ENCODE measurements at places on chromosomes 2 and 18.
A peak's percentile ranks its signal among the peaks of the same experiment; 100 is the strongest.

- no peak for DNase-seq
- peaks cover 47% of the 10 kb centered on the region for H3K27me3 ChIP-seq
- H3K4me3 ChIP-seq, result peak overlapping the region; percentile 70
- no peak overlapping the region for H3K27ac ChIP-seq
- H3K4me1 ChIP-seq, result no peaks in the 10 kb centered on the region
These were observed 35.9 kb downstream of the AFF3 start for GRCh38 chr2:100106460-100106859.

- no peak for DNase-seq
- H3K36me3 ChIP-seq, result no peaks in the 10 kb centered on the region
- no peak overlapping the region for H3K4me3 ChIP-seq
- no peaks in the 10 kb centered on the region for H3K27me3 ChIP-seq
These were observed 55.1 kb downstream of the CFAP221 start for GRCh38 chr2:119599384-119599783.

GRCh38 chr2:121721926-121722325 is 14.7 kb downstream of the NIFK start:
- no peak overlapping the region for H3K4me3 ChIP-seq
- DNase-seq, result no peak
- no peaks in the 10 kb centered on the region for H3K4me1 ChIP-seq

DNA sequence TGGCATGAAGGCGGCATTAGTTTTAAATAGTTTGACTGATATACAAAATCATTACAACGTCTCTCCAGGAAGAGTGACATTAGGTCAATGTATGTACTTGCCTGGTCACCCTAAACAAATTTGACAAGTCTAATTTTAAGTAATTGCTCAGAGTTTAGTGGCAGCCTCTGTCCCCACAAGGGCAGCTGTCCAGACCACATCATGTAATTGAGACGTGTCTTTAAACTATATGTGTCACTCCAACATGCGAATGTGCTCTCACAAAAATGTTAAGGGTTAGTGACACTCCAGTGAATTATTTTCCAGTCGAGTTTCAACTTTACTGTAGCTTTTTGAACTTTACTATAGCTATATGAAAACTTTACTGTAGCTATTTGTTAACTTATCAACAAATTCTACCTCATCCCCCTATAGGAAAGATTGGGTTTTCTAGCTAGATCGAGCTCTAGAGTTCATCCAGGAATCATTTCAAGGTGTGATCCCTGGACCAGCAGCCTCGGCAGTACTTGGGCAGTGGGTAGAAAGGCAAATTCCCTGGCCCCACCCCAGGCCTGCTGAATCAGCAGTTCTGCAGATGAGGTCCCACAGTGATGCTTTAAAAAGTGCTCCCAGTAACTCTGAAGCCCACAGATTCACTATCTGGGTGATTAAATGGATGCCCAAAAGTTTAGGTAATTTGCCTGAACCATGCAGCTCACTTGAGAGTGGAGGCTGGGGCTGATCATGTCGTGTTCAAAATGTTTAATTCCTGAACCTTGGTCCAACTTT is 66.4 kb upstream of the POU3F3 start:
- DNase-seq, result no peak
- H3K27ac ChIP-seq, result no peak overlapping the region
- H3K4me1 ChIP-seq, result no peaks in the 10 kb centered on the region
- H3K27me3 ChIP-seq, result no peaks in the 10 kb centered on the region
- H3K4me3 ChIP-seq, result no peak overlapping the region

- H3K36me3 ChIP-seq, result no peaks in the 10 kb centered on the region
- peak overlapping the region; percentile 80 for H3K4me3 ChIP-seq
- H3K27me3 ChIP-seq, result peaks cover 25% of the 10 kb centered on the region
- DNase-seq, result no peak
- no peak overlapping the region for H3K27ac ChIP-seq
- H3K4me1 ChIP-seq, result peaks cover 50% of the 10 kb centered on the region
These were observed 1.2 kb upstream of the OTX1 start for GRCh38 chr2:63049211-63049969.

DNA sequence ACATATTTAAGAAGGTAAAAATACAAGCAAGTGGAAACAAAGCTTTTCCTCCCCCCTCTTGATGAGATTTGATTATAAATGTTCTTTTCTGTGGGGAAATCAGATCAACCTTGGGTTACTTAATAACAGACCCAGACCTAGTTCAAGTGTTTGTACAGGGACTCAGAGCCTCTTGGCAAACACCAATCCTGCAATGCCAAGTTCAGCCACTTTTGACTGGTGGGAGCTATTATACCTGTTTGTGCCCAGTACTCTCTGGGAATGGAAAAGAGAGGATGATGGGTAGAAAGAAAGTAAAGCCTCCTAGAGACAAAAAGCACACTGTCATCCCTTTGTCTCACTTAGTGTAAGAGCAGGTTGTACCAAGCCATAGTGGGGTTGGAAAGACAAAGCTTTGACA is 63.8 kb upstream of the EPHA4 start:
- no peaks in the 10 kb centered on the region for H3K27me3 ChIP-seq
- no peak for DNase-seq
- H3K36me3 ChIP-seq, result no peaks in the 10 kb centered on the region
- H3K4me1 ChIP-seq, result no peaks in the 10 kb centered on the region

DNA sequence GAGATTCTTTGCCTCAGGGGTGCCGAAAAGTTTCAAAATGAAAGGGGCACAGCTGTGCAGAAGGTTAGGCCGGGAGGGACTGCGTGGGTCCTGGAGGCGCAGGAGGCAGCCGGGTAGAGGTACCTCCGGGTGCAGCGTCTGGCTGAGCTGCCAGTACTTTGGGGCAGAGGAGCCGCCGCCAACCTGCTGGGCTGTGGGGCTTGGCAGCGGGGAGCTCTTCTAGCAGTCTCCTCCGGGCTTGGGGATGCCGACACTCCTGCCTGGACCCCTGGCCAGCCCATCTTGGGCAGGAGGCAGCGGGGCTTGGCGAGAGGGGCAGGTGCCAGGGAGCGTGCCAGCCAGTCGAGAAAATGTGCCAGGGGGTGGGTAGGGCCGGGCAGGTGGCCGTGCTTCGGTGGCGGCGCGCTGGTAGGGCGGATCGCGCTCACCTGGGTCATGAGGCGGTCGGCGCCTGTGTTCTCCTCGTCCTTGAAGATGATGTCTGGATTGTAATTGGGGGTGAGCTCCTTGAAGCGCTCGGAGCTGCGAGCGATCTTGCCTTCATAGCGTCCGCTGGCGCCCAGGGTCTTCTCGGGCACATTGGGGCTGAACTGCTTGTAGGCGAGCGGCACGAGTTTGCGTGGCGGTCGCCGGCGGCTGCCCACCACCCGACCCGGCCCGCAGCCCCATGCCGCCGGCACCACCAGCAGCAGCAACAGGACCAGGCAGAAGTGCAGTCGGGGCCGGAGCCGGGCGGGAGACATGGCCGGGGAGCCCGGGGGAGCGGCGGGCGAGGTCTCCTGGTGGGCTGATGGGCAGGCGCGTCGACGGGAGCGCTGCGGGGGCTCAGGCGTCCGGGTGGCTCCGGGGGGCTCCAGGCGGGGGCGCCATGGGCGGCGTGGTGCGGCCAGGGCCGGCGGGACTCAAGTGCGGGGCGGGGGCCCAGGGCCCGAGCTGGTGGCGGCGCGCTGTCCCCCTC is 717 bp downstream of the IHH start:
- no peaks in the 10 kb centered on the region for H3K36me3 ChIP-seq
- no peaks in the 10 kb centered on the region for H3K4me1 ChIP-seq
- DNase-seq, result peak; percentile 62
- H3K27ac ChIP-seq, result no peak overlapping the region
- H3K4me3 ChIP-seq, result peak overlapping the region; percentile 47

DNA sequence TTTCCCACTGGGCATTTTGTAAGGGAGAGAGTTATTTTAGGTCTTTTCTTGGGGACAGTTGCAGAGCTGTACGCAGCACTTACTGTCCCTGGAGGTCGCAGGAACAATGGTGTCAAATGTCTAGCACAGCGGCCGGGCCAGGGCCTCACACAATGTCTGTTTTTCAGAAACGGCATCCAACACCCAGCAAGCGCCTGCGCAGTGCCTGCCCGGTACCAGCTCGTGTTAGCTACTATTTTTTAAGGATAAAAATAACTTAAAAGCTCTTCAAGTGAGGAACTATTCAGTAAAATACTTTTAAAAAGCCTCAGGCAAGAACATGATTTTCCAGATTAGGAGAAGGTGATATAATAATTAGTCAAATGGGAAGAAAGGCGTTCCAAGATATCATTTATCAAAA is 90.0 kb downstream of the MBP start:
- no peak for DNase-seq
- H3K4me1 ChIP-seq, result no peaks in the 10 kb centered on the region
- no peak overlapping the region for H3K27ac ChIP-seq
- H3K4me3 ChIP-seq, result no peak overlapping the region

GRCh38 chr2:42792583-42793333 is at the start of gene HAAO:
Gene HAAO, minus strand, starts transcription at chr2:42792583. Its CDS starts 47 bp downstream, at chr2:42792536.
- H3K4me3 ChIP-seq, result peak within 1 kb of the TSS; percentile 61
- peaks cover 18% of the 10 kb centered on the region for H3K27me3 ChIP-seq
- H3K27ac ChIP-seq, result no peak within 1 kb of the TSS
- no peak for DNase-seq
- peaks cover 10% of the 10 kb centered on the region for H3K4me1 ChIP-seq
- H3K36me3 ChIP-seq, result no peaks in the 10 kb centered on the region

DNA sequence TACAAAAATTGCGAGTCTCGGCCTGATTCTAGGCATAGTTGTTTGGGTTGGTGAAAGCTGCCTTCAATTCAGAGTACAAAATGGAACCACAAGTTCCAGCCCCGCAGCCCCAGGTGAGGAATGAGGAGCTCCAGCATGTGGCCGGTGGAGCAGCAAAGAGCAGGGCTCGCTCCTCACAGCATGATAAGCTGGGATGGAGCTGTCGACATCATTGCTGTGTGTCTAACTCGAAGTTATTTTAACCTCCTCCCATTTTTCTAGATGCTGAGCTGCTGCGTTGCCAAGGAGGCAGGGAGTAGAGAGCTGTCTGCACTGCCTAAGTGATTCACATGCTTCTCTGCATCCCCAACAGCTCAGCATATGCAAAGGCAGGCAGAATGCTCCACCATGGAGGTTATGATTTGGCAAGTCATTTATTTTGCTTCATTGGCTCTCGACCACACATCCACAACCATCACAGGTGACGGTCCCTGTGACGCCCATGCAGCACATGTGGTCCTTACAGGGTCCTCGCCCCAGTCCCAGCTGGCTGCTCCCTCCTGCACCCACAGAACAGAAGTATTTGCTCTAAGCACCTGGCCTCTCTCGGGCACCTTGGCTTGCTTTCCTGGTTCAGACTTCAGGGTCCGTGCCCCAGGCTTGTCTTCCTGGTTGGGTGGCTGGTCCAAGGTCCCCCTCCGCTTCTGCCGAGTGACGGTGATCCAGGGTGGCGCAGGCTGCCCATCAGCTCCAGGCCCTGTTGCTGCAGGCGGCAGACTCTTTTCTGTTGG is 66.0 kb upstream of the MGAT4A start:
- no peak overlapping the region for H3K27ac ChIP-seq
- no peak for DNase-seq
- H3K36me3 ChIP-seq, result no peaks in the 10 kb centered on the region

DNA sequence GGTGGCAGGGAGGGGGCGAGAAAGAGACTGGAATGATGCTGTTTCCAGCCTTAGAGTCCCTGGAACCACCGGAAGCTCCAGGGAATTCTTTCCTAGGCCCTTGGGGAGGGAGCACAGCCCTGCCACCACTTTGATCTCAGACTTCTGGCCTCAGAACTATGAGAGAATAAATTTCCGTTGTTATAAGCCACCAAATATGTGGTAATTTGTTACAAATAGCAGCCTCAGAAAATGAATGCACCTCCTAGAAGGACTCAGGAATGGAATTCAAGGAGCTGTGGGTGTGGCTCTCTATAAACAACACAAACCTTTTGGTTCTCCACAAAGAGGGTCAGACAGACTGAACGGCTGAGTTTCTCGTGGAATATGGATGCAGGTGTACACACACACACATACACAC is 144.5 kb downstream of the ACKR3 start:
- H3K36me3 ChIP-seq, result no peaks in the 10 kb centered on the region
- no peak overlapping the region for H3K4me3 ChIP-seq
- DNase-seq, result no peak
- H3K4me1 ChIP-seq, result no peaks in the 10 kb centered on the region
- H3K27ac ChIP-seq, result no peak overlapping the region

GRCh38 chr2:37816686-37817085 is 108.4 kb upstream of the RMDN2 start:
- H3K27ac ChIP-seq, result no peak overlapping the region
- no peaks in the 10 kb centered on the region for H3K27me3 ChIP-seq
- DNase-seq, result no peak
- H3K4me1 ChIP-seq, result no peaks in the 10 kb centered on the region
- H3K36me3 ChIP-seq, result no peaks in the 10 kb centered on the region

DNA sequence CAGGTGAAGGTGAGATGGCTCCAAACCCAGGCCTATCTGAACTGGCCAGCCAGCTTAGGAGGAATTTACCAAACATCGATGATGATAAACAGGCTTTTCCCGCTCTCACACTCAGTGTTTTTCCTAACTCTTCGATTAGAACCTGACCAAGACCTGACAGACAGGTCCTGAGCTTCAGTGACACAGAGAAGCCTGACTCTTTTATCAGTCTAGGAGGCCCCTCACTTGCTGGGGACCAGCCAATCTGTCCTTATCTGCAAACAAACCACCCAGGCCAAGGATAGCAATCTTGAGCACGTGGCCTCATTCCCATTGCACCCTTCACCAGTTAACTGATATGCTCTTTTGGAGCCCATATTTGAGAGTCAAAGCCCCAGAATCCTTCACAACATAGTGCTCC is 1.9 kb upstream of the ITSN2 start:
- H3K27ac ChIP-seq, result no peak overlapping the region
- no peak for DNase-seq
- H3K4me1 ChIP-seq, result peaks cover 5% of the 10 kb centered on the region
- no peaks in the 10 kb centered on the region for H3K27me3 ChIP-seq
